GF-D8 (cell line): ENCODE measurements at places on chromosomes 2 and 18.

DNA sequence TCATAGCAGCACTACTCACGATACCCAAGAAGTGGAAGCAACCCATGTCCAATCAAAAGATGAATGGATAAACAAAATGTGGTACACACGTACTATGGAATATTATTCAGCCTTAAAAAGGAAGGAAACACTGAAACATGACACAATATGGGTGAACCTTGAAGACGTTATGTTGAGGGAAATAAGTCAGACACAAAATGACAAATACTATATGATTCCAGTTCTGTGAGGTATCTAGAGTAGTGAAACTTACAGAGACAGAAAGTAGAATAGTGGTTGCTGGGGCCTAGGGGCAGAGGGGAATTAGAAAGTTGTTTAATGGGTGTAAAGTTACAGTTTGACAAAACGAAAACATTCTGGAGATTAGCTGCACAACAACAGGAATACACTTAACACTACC lies 24.7 kb downstream of the TLK1 start:
- no peak for DNase-seq

DNA sequence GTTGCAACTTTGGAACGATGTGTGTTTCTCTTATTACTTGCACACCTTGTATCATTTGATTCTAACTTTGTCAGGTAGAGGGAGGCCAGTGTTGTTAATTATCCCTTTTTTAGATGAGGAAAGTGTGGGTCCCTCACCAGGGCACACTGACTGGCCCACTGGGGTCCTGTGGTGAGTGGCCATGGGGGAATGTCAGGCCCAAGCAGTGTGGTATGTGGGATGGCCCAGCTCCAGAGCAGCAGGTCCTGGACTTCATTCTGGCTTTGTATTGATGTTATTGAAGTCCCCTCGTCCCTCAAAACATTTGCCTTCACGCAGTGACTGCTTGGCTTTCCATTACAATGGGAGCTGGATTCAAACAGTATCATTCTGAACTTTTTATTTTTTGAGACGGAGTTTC lies 11.7 kb downstream of the NCK2 start:
- no peak for DNase-seq

- no peak for DNase-seq
Measured at GRCh38 chr2:38387887-38388286, 10.8 kb upstream of the ATL2 start.

DNA sequence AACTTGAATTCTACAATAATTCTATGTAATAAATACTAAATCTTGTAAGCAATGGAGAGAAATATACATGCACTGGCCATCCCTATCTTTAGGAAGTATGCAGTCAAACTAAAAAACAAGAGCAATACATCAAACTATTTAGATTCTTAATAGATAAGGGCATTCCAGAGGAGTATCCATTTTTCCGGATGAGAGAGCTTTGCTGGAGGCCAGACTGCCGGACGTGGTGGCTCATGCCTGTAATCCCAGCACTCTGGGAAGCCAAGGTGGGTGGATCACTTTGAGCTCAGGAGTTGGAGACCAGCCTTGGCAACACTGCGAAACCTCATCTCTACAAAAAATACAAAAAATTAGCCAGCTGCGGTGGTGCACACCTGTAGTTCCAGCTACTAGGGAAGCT lies 60.8 kb downstream of the KIF5C start:
- DNase-seq = no peak

DNA sequence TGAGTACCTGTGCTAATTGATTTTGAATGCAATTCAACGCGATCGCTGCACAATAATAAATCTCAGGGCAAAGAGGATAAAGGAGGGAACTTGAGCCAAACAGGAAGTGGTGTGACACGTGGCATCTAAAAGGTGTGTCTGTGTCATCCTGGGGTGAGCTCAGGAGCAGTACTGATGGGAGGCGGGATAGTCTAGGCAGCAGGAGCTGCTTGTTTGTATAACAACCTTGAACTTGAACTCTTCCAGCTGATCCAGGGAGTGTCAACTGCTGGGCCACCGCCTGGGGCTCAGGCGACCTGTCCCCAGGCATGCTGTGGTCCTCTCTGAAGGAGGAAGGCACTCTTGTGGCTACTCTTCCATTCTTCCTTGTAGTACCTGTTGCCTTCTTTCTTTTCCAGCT lies 61.2 kb downstream of the BOD1L2 start:
- no peak for DNase-seq

DNA sequence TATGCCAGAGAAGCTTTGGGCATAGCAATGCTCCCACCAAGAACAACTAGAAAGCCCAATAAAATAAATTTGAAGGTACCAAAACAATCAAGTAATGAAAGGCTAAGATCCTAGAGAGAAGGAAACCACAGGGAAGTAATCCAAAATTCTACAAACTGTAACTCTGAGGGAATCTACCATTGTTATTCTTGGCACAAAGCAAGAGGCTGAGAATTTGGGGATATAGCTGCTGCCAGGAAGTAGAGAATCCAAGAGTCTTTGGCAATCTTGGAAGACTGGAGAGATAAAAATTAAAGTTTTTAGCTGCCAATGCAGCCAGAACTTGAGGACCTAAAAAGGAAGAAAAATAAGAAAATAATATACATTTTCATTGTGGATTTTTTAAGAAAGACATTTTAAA lies 68.5 kb downstream of the PIGN start:
- no peak for DNase-seq

DNA sequence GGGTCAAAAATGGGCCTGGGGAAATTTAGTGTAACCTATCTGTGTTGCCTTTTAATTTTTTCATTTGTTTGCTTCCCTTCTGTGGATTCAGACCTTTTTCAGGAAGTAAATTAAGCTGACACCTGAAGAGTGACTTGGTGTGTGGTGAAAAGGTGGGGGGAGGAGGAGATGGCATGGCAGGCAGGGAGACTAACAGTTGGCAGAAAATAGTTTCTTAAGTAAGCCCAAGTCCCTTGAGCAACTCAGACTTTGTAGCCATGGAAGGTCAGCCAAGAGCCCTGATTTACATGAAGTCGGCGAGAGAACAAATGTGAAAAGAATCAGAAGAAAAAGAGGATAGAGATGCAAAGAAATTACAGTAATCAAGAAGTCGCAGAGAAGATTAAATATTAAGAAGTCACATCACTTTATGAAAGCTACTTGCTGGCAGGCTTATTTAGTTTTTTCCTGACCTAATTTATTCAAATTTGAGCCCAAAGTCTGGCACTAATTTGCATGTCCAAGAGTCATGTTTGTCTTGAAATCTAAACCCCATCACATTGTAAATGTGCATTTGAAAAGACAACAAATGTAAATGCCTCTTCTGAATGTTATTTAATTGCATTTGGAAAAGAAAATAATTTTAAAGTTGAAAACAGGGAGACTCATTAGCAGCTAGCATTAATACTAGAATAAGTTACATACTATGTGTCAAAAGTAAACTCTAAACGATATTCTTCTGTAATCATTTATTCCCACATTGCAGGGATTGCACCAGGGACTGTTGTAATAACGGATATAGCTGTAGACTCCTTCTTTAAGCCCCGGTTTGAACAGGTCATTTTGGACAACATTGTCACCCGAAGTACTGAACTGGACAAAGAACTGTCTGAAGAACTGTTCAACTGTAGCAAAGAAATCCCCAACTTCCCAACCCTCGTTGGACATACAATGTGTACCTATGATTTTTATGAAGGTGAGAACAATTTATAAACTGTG lies 19.3 kb downstream of the UPP2 start:
- no peak for DNase-seq

GRCh38 chr2:229870903-229871656 lies 50.7 kb downstream of the TRIP12 start:
- DNase-seq = no peak

DNA sequence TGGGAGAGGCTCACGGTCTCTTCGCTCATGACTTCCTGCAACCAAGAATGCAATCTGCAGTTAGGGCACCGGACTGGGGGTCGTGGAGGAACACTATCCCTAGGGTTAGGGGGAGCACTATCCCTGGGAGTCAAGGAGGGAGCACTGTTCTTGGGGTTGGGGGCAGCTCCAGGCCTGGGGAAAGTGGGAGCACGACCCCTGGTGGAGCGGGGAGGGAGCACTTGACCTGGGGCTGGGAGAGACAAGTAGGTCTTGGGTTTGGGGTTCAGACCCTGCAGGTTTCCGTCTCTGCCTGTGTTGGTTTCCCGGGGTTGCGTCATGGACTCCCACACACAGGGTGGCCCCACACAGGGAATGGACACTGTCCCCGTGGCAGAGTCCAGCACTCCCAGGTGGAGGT lies 133.6 kb downstream of the TPO start:
- DNase-seq = no peak

DNA sequence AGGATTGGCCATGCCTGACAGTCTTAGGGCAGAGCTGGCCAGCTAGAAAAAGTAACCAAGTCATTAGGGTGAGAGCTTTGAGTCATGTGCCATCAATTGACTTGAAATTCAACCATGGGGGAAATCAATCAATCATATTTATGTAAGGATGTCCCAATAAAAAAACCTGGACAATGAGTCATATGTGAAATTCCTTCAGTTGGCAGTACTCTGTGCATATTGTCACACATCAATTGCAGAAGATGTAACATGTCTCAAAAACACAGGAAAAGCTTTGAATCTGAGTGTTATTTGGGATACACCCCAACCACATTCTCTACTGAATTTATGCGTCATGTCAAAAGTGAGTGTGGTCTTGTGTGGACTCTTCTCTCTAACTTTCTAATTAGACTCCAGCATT lies 1004.1 kb upstream of the NRXN1 start:
- DNase-seq = no peak

DNA sequence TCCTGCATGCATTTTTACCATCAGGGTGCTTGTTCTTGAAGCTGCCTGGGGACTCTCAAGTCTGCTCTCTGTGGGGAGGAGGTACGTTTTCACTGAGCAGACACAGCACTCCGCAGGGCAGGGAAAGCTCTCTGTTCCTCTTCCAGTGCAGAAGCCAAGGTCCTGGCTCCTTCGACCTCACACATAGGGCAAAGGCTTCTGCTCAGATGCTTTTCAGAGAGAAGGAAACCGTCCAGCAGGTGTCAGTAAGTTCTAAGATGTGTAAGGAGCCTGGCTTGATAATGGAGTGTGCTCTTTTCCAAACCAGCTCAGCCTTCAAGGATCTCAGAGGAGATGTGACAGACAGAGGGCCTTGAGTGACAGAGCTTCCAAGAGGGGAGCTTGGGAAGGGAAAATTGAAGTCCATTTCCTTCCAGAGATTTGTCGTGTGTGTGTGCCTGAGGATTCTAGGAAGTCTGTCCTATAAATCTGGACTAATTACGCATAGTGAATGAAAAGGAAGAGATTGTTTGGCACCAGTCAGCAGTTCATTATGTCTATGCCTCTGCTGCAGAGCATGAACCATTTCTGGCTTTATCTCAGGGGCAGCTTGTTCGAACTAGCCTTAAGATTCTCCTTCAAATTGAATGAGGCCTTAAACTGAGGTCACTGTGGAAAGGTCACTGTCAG lies 67.3 kb upstream of the UPP2 start:
- no peak for DNase-seq

GRCh38 chr2:147559070-147559725 lies 285.6 kb upstream of the ACVR2A start:
- no peak for DNase-seq

DNA sequence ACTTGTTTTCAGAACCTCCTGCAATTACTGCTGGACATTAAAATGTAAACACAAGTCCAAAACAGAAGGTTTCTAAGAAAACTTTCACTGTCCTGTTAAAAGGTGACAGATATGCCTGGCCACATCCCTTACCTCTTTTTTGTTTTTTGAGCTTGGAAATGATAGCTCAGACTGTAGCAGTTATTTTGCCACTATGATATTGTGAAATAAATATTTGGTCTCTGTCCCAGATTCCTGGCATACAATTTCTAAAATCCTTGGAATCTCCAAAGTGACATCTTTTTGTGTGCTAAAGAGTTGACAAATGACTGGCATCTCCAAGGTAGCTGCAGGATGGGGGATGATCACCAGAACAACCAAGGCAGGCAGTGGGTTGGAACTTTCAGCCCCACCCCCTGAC lies 16.8 kb downstream of the TPGS2 start:
- DNase-seq = no peak

DNA sequence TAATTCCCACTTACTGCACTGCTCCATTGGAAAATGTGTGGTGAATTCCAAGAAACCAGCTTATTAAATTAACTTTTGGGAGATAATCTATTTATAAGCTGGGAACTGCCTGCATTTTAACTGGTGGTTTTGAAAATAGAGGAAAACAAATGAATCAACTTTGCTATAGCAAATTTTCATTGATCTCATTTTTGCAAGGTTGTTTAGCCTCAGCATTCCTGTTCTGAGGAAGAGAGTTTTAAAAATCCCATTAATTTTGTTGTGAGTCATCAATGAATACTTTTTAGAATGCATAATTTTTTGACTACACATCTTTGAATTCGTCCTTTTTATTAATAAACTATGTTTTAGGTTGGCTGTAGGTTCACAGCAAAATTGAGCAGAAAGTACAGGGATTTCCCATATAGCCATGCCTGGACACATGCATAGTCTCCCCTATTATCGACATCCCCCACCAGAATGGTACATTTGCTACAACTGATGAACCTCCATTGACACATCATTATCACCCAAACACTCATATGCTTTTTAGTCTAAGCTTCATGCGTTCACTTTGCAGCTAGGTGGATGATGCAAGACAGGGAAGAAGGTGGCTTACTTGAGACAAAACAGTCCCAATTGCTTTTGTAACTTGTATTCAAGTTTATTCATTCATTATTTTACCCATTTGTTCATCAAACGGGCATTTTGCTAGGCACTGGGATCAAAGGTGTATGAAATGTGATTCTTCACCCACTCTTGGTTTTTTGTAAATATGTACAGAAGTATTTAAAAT lies 106.9 kb downstream of the ZNF521 start:
- DNase-seq = no peak

GRCh38 chr2:176151442-176152287 lies at the start of gene HOXD4:
Gene HOXD4, plus strand, starts transcription at chr2:176151550. Its CDS starts 84 bp downstream, at chr2:176151634.
- DNase-seq = no peak

GRCh38 chr2:101080211-101081068 lies 70.7 kb downstream of the TBC1D8 start:
- no peak for DNase-seq

DNA sequence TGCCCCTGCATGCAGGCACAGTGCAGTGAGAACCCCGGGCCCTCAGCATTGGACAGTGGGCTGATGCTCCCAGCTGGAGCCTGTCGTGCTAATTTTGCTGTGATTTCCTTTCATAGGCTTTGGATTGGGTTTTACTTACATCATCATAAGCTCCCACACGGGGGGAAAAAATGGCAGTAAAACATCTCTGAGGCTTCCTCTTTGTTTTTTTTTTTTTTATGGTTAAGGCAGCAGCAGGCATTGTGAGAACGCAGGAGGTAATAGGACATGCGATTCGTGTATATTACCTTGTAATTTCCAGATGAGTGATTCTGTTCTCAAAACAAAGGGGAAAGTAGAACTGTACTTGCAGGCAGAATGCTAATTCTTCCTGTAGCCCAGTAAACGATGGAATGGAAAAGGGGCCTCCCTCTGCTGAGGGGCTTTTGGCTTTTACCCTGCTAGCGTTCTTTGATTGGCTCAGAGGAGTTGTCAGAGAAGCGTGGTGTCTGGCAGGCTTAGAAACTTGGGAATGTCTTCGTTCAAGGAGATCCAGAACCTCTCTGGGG lies 89.7 kb downstream of the NPAS2 start:
- DNase-seq = no peak
